ENCODE measurements at places on chromosomes 11 and 22. TPM values are rescaled to one million over a fixed set of nuclear protein-coding genes. Genes with fewer than 3 reads are reported as not detected.
A peak's percentile ranks its signal among the peaks of the same experiment; 100 is the strongest.

Gene SCGB2A2
- total RNA-seq, result not detected

GRCh38 chr22:36463783-36464184, 17.7 kb downstream of the TXN2 start:
- peaks cover 12% of the 10 kb centered on the region for H3K36me3 ChIP-seq
- no peaks in the 10 kb centered on the region for H3K27me3 ChIP-seq
- DNase-seq, result no peak
- no peak overlapping the region for H3K4me3 ChIP-seq
- H3K27ac ChIP-seq, result no peak overlapping the region

DNA sequence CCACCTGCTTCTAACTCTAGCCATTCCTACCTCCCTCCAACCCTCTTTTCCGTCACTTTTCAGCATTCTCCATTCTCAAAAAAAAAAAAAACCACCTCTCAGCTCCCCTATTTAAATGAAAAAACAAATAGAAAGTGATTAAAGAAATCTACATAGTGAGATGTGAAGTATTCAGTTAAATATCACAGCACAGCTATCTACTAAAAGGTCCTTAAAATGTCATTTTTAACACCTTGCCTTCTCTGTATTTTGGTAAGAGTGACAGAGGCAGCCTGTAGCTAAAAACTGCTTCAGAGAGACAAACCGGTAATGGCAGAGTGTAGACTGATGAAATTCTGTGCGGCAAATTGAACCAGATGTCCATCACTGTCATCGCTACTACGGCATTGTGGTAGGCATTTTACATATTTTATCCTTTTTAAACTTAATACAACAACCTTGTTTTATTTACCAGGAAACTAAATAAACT, 346 bp upstream of the ALG9 start:
- no peak overlapping the region for H3K27ac ChIP-seq
- DNase-seq, result no peak
- H3K27me3 ChIP-seq, result no peaks in the 10 kb centered on the region
- H3K36me3 ChIP-seq, result no peaks in the 10 kb centered on the region
- H3K4me3 ChIP-seq, result peak overlapping the region; percentile 91
- H3K4me1 ChIP-seq, result no peaks in the 10 kb centered on the region

Gene PRRG4
- not detected for total RNA-seq

Gene MS4A15
- total RNA-seq, result not detected

DNA sequence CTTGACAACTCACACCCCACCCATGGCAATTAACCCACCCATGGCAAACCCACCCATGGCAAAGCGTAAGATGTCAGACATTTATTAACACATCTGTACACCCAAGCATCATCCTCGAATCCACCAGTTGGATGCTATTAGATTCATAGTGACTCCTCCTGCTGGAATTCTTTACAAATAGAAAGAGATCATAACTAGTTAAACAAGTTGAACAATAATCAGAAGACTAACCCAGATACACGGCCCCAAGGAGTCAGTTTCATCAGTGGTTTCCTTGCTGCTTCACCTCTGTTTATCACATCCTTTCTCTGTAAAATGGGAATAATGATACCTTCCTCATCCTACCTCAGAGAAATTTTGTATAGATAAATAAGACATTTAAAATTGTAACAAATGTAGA, 5.1 kb downstream of the GTPBP1 start:
- H3K4me3 ChIP-seq, result no peak overlapping the region
- H3K27me3 ChIP-seq, result no peaks in the 10 kb centered on the region
- peaks cover 11% of the 10 kb centered on the region for H3K4me1 ChIP-seq
- H3K36me3 ChIP-seq, result peaks cover 44% of the 10 kb centered on the region
- H3K27ac ChIP-seq, result no peak overlapping the region

DNA sequence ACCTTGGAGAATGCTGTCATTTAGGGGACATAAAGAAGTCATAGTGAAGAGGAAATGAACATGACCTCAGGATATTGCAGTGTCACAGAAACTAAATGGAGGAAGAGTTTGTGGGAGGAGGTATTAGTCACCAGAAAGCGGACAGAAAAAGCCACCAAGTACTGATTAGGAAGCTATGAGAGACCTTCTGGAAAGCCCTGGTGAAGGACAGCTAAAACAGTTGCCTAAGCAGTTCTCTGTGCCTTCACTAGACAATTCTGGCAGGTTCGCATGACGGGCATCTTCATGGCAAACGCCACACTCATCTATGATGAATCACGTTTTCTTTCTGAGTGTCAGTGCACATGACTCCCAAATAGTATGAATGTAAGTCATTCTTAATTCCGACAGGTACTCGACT, 325.8 kb downstream of the C11orf87 start:
- no peak overlapping the region for H3K27ac ChIP-seq
- H3K36me3 ChIP-seq, result no peaks in the 10 kb centered on the region
- DNase-seq, result no peak

- no peak for DNase-seq
- H3K4me1 ChIP-seq, result no peaks in the 10 kb centered on the region
- H3K27ac ChIP-seq, result no peak overlapping the region
- H3K27me3 ChIP-seq, result no peaks in the 10 kb centered on the region
- H3K36me3 ChIP-seq, result no peaks in the 10 kb centered on the region
Measured at GRCh38 chr11:1232021-1232882, 9.4 kb downstream of the MUC5B start.

DNA sequence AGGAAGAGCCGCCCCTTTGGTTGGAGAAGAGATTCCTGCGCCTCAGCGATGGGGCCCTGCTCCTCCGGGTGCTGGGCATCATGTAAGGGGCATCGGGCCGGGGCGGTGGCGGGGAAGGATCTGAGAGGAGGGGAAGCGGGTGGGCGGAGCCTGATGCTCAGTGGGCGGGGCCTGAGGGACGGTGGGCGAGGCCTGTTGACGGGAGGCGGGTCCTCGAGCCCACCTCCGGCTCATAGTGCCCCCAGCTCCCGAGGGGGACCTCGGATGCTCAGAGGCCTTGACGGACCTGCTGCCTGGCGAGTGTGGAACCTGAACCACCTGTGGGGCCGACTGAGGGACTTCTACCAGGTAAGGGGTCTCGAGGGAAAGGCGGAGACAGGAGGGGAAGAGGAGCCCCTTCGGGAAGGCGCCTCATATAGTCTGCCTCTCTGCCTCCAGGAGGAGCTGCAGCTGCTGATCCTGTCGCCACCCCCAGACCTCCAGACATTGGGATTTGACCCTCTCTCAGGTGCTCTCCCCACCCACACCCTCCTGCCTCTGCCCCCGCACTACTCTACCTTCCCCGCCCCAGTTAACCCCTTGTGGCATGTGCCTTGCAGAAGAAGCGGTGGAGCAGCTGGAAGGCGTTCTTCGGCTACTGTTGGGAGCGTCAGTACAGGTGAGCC, 799 bp downstream of the CCDC88B start:
- H3K4me3 ChIP-seq, result no peak overlapping the region
- H3K36me3 ChIP-seq, result no peaks in the 10 kb centered on the region
- no peaks in the 10 kb centered on the region for H3K27me3 ChIP-seq
- H3K4me1 ChIP-seq, result peaks cover 6% of the 10 kb centered on the region
- no peak for DNase-seq

Gene PDE3B
- 0.03 TPM for total RNA-seq

GRCh38 chr11:15629690-15630321, 515.1 kb downstream of the INSC start:
- H3K27me3 ChIP-seq, result no peaks in the 10 kb centered on the region
- no peaks in the 10 kb centered on the region for H3K36me3 ChIP-seq
- H3K27ac ChIP-seq, result no peak overlapping the region
- no peak overlapping the region for H3K4me3 ChIP-seq

- H3K4me3 ChIP-seq, result no peak overlapping the region
- no peaks in the 10 kb centered on the region for H3K4me1 ChIP-seq
- H3K36me3 ChIP-seq, result no peaks in the 10 kb centered on the region
Measured at GRCh38 chr22:48402591-48403031, 1425.1 kb downstream of the BRD1 start.

DNA sequence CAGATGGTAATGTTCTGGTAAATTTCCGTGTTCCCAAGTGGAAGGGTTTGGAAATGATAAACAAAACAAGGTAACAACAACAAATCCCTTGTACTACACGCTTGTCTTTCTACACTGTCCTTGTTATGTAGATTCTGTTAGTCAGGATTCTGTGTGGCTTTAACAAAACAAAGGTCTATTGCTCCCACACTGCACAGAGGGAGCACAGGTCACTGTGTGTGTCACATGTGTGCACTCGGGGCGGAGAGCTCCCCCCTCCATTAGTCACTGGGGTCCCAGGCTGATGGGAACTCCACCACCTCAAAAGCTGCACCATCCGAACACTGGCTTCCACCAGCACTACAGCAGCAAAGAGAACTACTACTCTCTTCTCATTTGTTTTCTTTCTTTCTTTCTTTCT, 227.9 kb downstream of the NTM start:
- no peak for DNase-seq
- peaks cover 20% of the 10 kb centered on the region for H3K4me1 ChIP-seq
- no peaks in the 10 kb centered on the region for H3K36me3 ChIP-seq

DNA sequence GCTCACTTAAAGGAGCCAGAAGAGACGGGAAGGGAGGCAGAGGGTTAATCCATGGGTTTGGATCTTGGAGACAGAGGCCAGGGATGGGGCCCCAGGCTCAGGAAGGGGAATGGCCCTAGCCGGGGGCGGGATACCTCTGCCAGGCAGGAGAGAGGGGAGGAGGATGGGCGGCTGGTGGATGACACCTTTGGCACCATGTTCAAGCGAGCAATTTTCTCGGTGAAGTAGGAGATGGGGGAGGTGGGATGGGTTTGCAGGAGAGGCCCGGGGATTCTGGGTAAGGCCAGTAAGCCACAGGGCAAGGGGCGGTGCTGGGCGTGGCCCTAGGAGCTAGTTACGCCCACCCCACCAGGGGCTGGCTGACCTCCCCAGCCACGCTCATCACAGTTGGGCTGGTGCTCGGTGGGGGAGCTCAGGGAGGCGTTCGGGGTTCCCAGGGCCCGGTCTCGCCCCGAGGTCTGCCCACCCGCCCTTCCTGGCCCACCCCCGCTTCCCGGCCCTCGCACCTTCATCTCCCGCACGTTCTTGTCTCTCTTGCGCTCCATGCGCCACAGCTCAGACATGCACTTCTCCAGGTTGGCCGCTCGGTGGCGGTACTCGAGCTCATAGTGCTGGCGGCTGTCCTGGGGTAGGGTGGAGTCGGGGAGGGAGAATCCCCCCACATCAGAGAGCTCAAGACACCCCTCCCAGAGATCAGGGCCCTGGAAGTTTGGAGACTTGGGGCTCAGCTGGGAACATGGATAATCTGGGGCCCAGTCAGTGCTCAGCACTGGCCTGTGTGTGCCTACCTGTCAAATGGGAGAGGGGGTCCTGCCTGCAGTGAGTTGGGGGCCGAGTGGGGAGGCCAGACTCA, 12.7 kb downstream of the BAIAP2L2 start:
- H3K36me3 ChIP-seq, result no peaks in the 10 kb centered on the region
- no peak overlapping the region for H3K4me3 ChIP-seq
- H3K4me1 ChIP-seq, result peaks cover 4% of the 10 kb centered on the region

DNA sequence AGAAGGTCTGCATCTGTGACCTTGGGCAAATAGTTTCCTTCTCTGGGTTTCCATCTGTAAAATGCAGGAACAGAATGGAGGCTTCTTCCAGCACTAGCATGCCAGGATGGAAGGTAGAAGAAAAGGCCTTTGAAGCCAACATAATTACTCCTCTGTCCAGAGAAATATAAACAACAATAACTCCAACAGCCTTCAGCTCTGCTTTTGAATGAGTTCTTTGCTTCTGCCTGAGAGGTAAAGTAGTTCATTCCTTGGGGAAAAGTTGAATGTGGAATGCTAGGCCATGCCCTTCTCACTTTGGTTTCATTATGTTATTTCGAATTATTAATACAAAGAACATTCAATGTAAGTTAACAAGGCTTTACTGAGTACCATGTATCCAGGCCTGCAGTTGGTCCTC, 61.2 kb upstream of the BLID start:
- peaks cover 19% of the 10 kb centered on the region for H3K36me3 ChIP-seq
- no peak overlapping the region for H3K27ac ChIP-seq
- no peaks in the 10 kb centered on the region for H3K27me3 ChIP-seq
- peaks cover 79% of the 10 kb centered on the region for H3K4me1 ChIP-seq

Gene SYCE3
- total RNA-seq, result not detected

Gene ANKK1
- not detected for total RNA-seq

DNA sequence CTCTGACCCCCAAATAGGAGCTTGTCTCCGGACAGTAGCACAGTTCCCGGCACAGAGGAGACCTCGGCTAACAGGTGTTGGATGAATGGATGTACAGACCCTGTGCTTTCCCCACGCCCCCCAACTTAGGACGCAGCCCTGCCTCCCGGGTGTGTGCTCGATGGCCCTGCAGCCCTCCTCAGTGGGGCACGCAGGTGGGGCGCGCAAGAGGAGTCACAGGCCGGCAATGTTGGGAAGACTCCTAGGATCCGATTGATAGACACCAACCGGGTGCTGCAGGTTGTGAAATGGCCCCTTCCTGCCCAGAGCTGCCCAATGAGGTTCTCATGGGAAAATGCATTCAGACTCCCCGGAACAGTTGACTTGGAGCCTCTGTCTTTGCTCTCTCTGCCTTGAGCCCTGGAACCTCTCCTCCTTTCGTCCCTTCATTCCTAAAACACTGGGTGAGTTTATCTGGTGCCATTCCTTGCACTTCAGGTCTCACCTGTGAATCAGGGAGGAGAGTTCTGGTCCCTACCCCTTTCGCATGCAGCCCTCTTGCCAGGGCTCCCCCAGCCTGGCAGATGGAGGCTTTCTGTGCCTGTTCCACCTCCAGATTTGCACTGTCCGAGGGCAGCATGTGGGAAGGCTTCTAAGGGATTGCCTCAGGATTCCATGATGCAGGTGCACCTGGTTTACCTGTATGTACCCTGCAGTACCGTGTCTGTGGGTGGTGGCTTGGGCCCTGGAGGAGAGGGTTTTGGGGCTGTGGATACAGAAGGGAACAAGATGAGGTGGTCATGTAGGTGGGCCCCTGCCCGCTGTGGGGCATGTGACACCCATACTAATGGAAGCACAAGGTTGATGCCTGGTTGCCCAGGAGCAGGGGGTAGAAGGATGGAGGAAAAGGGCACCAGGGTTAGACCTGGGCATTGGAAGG, 1.2 kb downstream of the MICALL1 start:
- H3K4me1 ChIP-seq, result peaks cover 39% of the 10 kb centered on the region
- H3K27ac ChIP-seq, result peak overlapping the region; percentile 80
- H3K27me3 ChIP-seq, result no peaks in the 10 kb centered on the region
- DNase-seq, result no peak
- H3K36me3 ChIP-seq, result peaks cover 52% of the 10 kb centered on the region

- no peak for DNase-seq
- H3K4me3 ChIP-seq, result no peak overlapping the region
- peaks cover 13% of the 10 kb centered on the region for H3K4me1 ChIP-seq
- no peaks in the 10 kb centered on the region for H3K36me3 ChIP-seq
- H3K27ac ChIP-seq, result no peak overlapping the region
- peaks cover 55% of the 10 kb centered on the region for H3K27me3 ChIP-seq
Measured at GRCh38 chr11:33379947-33380346, 122.8 kb downstream of the HIPK3 start.

Data from SJSA1 (cell line).